Body of pancreas (tissue), 4 donors: ENCODE measurements at places on chromosomes 4 and X. TPM values are rescaled to one million over a fixed set of nuclear protein-coding genes. Genes with fewer than 3 reads are reported as not detected.

DNA sequence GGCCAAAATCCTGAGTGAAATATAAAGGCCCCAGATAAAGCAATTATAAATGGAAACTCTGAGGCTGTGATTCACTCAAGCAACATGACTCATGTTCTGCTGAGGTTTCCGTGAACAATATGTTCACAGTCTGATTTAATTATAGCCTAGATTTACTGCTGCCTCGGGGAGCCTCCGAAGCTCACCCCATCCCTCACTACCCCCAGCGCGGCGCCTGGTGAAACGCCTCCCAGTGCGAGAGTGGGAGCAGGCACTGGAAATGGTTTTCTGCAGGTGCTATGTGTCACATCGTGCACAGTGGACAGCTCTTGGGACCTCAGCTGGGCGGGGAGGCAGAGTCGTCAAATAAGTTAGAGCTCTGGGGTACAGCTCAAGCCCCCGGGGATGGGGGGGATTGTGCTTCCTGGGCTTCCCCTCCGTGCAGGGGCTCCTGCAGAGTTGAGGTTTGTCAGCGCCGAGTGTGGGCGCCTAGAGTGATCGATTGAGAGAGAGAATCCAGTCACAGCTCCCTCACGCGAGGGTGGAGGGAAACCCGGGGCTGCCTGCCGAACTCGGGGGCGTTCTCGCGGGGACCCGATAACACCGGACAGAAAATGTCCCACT, 110.6 kb downstream of the PHKA2 start:
- H3K27me3 ChIP-seq, result no peaks in the 10 kb centered on the region
- no peaks in the 10 kb centered on the region for H3K4me1 ChIP-seq
- H3K36me3 ChIP-seq, result no peaks in the 10 kb centered on the region
- H3K27ac ChIP-seq, result no peak overlapping the region
- DNase-seq, result no peak

- DNase-seq, result peak; percentile 52
- no peaks in the 10 kb centered on the region for H3K36me3 ChIP-seq
- no peaks in the 10 kb centered on the region for H3K4me1 ChIP-seq
- peaks cover 3% of the 10 kb centered on the region for H3K27me3 ChIP-seq
- H3K27ac ChIP-seq, result no peak overlapping the region
- H3K4me3 ChIP-seq, result no peak overlapping the region
Measured at GRCh38 chrX:54891573-54891972, 29.1 kb upstream of the TRO start.

SLC25A43 gene
- 13.8 TPM for total RNA-seq

DNA sequence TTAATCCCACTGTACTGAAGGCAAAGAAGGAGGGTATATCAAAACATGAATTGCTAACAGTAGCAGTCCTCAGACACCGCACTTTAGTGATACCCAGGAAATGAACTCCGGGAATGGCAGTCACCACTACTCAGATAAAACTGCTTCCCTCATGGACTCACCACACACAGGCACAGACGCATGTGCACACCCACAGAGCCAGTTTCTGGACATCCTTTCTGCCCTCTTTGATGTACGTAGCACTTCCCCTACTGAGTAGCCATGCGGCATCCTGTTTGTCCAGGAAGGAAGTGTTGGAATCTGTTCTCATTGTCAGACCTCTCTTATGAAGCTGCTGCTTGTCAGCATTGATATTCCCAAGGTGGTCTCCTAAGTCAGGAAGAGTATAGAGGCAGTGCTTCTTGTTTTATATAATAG, 95.7 kb downstream of the DCLK2 start:
- H3K36me3 ChIP-seq, result no peaks in the 10 kb centered on the region
- no peak for DNase-seq
- H3K4me3 ChIP-seq, result no peak overlapping the region
- peaks cover 9% of the 10 kb centered on the region for H3K4me1 ChIP-seq
- peak overlapping the region; percentile 23 for H3K27ac ChIP-seq
- H3K27me3 ChIP-seq, result no peaks in the 10 kb centered on the region

DNA sequence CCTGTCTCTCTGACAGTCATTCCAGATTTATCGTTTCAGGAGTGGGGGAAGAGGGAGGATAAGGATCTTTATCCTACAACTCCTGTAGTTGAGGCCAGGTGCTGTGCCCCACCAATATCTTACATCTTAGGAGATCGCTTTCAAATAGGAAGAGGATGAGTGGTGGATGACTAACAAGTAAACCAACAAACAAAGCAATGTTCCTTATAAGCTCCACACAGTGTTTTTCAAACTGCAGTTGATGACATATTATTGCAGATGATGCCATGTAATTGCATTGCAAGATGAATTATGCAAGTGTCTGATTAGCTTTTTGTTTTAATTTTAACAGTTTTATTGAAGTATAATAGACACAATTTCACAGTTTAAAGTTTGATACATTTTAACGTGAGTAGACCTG, 35.8 kb upstream of the TMEM164 start:
- H3K4me1 ChIP-seq, result peaks cover 5% of the 10 kb centered on the region
- DNase-seq, result no peak
- H3K36me3 ChIP-seq, result no peaks in the 10 kb centered on the region
- no peaks in the 10 kb centered on the region for H3K27me3 ChIP-seq
- no peak overlapping the region for H3K4me3 ChIP-seq
- no peak overlapping the region for H3K27ac ChIP-seq
